Stimulated activated CD4-positive, alpha-beta T cell treated with anti-CD3 and anti-CD28 coated beads, Interleukin-4, amount 100 ng/mL, for 48 hours (primary cell): ENCODE measurements at places on chromosomes 6 and 20.
A peak's percentile ranks its signal among the peaks of the same experiment; 100 is the strongest.

DNA sequence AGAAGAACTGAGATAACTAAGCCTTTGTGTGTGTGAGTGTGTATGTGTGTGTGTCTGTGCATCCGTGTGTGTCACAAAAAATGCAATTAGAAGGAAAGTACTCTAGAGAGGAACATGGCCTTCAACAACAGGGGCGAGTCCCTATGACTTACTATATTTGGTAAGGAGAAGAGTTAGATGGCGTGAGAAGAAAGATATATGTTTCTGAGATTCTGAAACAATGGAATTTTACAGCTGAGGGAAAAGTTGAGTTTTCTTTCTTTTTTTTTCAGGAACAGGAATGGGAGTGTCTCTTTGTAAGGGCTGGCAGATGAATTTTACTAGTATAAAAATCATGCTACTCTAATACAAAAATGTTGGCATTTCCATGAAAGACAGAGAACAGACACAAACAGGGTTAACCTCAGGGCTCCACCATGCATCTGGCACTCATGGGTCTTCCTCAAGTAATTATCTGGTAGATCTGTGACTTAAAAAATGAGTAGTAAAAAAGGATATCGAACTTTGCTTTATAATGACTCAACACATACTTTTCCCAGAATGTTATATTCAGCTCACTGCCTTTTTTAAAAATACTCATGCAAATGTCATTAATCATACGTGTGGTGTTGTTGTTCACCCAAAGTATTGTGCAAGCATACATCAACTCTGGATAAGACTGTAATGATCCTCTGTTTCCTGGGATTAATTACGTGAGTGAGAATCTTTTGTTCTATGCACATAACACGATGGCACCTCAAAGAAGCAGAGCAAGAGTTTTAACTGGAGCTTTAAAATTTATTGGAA, 12.8 kb upstream of the SASH1 start:
- no peak for DNase-seq

DNA sequence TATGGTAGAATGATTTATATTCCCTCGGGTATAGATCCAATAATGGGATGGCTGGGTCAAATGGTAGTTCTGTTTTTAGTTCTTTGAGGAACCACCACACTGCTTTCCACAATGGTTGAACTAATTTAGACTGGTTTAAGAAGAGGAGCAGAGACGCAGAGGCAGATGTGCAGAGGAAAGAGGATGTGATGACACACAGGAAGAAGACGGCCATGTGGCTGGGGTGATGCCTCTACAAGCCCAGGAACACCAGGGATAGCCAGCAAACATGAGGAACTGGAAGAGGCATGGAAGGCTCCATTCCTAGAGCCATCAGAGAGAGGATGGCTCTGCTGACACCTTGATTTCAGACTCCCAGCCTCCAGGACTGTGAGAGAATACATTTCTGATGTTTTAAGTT, 218.3 kb upstream of the DTNBP1 start:
- DNase-seq, result no peak

DNA sequence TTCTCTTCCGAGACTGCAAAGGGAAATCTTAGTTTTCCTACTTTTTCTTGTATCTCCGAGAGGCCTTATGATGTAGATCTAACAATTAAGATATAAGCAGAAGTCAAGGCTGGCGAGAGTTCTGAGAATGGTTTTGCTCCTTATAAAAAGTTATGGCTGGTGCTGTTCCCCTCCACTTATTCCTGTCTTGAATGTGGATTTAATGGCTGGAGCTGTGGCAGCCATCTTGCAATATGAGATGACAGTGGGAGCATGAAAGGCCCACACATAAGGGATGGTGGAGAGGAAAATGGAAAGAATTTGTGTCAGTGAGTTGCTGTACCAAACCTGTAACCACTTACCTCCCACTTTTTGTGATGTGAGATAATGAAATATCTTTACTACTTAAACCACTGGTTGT, 124.6 kb upstream of the SLC22A23 start:
- no peak for DNase-seq

DNA sequence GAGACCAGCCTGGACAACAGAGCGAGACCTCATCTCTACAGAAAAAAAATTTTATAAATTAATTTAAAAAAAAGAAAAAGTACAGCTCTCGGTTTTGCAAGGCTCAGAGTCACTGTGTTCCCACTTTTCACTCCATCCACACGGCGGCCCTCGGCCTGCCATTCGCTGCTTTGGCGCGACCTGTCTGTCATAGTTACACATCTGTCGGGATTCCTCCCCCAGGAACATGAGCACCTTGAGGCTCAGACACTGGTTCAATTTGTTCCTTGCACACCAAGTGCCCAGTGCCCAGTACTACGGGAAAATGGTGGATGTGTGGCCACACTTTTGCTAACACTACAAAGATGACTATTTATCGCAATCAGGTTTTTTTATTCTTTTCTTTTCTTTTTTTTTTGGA, 8.4 kb downstream of the CTSZ start:
- DNase-seq, result no peak

DNA sequence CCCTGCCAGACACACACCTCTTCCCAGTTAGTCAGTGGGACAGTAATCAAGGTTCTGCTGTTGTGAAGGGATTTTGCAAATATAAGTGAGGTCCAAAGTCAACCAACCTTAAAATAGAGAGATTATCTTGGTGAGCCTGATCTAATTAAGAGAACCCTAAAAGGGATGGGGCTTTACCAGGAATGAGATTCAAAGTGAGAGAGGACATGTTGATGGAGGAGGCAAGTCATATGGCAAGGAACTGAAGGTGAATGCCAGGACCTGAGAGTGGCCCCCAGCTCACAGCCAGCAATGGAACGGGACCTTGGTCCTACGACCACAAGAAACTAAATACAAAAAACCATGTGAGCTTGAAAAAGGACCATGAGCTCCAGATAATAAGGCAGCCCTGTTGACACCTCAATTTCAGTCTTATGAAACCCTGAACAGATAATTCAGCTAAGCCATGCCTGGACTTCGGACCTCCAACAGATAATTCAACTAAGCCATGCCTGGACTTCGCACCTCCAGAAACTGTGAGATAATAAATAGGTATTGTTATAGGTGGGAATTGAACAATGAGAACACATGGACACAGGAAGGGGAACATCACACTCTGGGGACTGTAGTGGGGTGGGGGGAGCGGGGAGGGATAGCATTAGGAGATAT, 253.4 kb downstream of the GMPR start:
- no peak for DNase-seq

GRCh38 chr6:147903321-147903720, 394.8 kb downstream of the SAMD5 start:
- no peak for DNase-seq

DNA sequence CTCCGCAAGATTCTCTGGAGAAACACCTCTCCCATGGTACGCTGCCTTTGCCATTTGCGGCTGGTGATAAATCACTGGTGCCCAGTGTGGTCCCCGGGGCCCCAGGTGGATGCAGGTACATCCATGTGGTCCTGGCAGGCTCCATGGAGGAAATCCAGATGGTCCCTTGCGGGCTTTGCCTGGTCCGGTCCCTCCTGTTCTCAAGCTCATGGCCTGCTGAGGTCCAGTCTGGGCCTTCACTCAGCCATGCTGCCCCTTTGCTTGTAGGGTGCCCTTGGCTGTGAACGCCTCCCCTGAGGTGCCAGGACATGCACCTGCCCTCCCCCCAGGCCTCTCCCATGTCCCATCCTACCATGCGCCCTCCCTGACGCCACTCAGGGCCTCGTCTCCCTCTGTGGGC, 21.2 kb upstream of the DACT2 start:
- no peak for DNase-seq

- DNase-seq, result peak; percentile 79
Measured at GRCh38 chr6:31546958-31547726, at the start of gene NFKBIL1. NFKBIL1 (plus strand) TSS chr6:31547608; CDS start chr6:31547695, 87 bp downstream.

GRCh38 chr6:53178837-53179432, 30.3 kb upstream of the GCM1 start:
- DNase-seq, result no peak

DNA sequence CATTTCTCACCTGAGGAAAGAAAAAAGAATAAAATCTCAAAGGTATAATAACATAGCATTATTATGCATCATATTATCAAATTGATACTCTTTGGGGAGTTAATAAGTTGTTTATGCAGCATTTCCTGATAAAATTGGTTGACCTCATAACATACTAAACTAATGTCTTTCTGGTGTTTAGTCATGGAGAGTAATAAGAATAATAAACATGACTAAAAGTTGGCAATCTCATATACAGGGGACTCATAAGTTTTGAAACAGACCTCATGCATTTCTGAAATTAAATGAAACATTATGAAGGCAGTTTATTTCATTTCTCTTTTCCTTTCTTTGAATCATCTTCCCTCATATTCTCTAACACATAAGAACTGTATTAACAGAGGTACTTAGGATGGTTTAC, 60.5 kb upstream of the PRDM1 start:
- DNase-seq, result no peak

DNA sequence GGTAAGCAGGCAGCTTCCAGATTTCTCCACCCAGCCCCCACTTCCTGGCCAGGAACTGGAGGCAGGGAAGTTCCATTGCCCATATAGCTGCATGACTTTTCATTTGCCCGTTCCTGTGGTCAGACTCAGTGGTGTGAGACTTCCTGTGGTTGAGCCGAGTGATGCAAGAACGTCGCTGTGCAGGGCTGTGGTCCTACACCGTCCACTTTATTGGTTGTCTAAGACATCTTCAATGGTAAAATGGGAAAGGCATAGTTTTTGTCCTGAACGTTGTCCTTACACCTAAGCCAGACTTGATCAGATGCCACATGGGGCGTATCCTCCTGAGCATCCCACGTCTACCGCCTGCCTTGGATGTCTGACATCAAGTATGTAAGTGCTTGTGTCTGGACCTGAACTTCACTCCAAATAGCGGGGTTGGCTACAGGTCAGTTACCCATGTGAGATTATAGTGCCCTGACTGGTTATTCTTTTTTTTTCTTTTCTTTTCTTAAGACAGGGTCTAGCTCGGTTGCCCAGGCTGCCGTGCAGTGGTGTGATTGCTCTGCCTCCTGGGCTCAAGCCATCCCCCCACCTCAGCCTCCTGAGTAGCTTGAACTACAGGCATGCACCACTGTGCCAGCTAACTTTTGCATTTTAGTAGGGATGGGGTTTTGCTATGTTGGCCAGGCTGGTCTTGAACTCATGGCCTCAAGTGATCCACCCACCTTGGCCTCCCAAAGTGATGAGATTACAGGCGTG, 25.9 kb upstream of the GTSF1L start:
- DNase-seq, result peak; percentile 36

- no peak for DNase-seq
Measured at GRCh38 chr6:141359953-141360352, 772.8 kb upstream of the GJE1 start.

DNA sequence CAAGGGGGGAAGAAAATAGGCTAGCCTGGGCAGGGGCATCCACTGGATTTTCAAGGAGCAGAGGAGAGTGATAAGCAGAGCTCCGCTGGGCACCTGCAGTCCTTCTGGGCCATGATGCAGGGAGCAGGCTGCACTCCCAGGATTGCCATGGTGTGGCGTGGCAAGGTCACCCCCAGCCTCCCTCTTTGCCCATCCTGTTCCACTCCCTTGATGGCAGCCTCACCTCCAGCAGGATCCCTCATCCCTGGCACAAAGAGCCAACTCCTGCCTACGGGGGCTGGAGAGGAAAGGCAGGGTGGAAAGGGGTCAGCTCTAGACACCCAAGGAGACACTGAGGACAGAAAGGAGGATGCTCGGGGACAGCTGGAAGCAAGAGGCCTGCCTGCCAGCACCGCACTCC, 22.4 kb upstream of the MYMX start:
- no peak for DNase-seq

GRCh38 chr6:94894300-94894699, 683.0 kb upstream of the MANEA start:
- DNase-seq, result no peak

GRCh38 chr6:117136702-117137101, 128.7 kb upstream of the VGLL2 start:
- DNase-seq, result no peak

DNA sequence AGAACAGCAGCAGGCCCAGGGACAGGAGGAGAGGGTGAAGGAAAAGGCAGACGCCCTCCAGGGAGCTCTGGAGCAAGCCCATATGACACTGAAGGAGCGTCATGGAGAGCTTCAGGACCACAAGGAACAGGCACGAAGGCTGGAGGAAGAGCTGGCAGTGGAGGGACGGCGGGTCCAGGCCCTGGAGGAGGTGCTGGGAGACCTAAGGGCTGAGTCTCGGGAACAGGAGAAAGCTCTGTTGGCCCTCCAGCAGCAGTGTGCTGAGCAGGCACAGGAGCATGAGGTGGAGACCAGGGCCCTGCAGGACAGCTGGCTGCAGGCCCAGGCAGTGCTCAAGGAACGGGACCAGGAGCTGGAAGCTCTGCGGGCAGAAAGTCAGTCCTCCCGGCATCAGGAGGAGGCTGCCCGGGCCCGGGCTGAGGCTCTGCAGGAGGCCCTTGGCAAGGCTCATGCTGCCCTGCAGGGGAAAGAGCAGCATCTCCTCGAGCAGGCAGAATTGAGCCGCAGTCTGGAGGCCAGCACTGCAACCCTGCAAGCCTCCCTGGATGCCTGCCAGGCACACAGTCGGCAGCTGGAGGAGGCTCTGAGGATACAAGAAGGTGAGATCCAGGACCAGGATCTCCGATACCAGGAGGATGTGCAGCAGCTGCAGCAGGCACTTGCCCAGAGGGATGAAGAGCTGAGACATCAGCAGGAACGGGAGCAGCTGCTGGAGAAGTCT, 25.5 kb downstream of the C20orf173 start:
- DNase-seq, result no peak

DNA sequence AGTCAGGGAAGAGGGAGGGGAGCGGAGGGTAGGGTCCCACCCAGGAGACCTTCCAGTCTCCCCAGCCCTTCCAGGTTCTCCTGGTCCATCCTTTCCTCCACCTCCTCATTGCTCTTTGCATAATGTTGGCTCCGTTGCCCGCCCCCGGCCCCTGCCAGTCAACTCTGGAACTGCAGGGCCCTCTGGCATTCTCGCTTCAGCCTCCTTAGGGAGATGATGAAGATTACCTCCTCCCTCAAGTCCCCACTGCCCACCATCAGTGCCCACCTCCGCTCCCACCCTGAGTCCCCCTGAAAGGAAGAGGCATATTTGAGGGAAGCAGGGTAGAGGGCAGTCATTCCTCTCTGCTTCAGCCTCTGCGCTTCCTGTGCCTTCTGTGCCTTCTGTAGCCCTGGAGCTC, 8.5 kb downstream of the TMEM63B start:
- no peak for DNase-seq

- DNase-seq, result no peak
Measured at GRCh38 chr6:163526346-163526745, 111.8 kb downstream of the QKI start.

DNA sequence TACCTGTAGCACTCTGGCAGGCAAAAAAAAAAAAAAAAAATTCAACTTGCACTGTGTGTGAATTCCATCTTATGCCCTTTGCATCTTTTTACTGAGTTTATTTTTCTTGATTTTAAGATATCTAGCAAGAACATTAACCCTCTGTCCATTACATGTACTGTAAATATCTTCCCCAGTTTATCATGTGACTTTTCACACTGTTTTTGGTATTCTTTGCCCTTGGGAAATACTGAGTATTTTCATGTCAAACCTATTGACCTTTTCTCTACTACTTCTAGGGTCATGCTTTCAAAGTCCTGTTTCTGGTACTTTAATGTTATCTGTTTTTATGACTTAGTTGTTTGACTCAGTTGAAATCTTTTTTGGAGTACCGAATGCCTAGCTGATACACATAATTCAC, 843 bp upstream of the HUS1B start:
- no peak for DNase-seq
